ENCODE measurements at places on chromosomes 3 and 15.
A peak's percentile ranks its signal among the peaks of the same experiment; 100 is the strongest.

DNA sequence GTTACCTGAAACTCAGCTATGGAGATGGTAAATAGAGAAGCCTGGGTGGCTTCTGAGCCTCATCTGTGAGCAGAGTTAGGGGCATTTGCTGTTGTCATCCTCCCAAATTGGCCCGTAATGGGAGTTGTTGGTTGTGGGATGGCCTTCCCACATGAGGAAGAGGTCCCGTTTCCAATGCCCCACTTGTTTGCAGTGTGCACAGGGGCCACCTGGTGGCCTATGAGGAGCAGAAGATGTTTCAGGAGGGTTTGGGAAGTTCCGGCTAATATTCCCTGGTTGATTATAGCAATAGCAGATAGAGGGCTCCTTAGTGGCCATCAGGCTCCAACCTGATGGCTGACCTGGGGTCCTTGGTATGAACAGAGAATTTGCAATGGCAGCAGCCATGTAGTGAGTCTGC is 1546.5 kb downstream of the OTOL1 start:
- no peak for DNase-seq

DNA sequence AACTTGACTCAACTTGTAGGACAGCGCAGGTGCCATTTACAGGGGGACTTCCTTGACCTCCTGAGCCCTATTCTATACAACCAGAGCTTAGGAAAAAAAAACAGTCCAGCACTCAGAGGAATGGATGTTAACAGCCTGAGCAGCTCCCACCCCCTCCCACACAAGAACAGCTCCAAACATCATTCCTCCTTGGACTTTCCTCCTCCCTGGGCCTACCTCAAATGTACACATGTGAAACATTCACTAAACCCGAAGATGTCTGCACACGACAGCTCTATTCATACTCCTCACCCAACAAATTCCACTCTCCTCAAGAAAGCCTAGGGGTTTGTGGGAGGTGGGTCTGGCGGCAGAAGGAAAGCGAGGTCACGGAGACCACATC is 503 bp upstream of the ATRIP start:
- DNase-seq: no peak

DNA sequence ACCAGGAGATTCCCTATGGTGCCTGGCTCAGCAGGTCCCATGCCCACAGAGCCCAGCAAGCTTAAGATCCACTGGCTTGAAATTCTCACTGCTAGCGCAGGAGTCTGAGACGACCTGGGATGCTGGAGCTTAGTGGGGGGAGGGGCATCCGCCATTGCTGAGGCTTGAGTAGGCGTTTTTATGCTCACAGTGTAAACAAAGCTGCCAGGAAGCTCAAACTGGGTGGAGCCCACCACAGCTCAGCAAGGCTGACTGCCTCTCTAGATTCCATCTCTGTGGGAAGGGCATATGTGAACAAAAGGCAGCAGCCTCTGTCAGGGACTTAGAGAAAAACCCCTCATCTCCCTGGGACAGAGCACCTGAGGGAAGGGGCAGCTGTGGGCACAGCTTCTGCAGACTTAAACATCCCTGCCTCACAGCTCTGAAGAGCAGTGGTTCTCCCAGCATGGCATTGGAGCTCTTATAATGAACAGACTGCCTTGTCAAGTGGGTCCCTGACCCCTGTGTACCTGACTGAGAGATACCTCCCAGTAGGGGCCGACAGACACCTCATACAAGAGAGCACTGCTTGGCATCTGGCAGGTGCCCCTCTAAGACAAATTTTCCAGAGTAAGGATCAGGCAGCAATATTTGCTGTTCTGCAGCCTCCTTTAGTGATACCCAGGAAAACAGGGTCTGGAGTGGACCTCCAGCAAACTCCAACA is 231.5 kb upstream of the SETMAR start:
- DNase-seq: no peak

- DNase-seq: no peak
These were observed 42.5 kb upstream of the UBE3A start for GRCh38 chr15:25481208-25481859.

GRCh38 chr15:62964251-62964650 is 78.3 kb upstream of the TPM1 start:
- DNase-seq: no peak

DNA sequence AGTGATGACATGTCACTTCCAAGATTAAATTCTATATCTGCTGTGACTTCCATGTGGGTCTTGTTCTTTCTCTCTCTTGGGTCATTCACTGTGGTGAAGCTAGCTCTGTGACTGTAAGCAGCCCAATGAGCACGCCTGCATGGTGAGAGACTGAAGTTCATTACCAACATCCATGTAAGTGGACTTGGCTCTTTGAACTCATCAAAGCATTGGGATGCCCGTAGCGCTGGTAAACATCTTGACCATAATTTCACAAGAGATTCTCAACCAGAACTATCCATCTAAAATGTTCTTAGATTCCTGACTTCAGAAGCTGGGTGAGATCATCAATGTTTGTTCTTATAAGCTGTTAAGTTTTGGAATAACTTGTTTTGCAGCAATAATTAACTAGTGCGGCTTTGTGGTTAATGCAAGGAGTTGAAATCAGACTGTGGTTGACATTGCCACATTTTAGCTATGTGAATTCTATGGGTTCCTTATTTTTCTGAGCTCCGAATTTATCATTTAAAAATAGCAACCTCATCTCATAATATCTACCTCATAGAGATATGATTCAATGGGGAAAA is 31.6 kb upstream of the LRRC3B start:
- no peak for DNase-seq

GRCh38 chr15:48632651-48633050 is 12.9 kb downstream of the FBN1 start:
- DNase-seq: no peak

DNA sequence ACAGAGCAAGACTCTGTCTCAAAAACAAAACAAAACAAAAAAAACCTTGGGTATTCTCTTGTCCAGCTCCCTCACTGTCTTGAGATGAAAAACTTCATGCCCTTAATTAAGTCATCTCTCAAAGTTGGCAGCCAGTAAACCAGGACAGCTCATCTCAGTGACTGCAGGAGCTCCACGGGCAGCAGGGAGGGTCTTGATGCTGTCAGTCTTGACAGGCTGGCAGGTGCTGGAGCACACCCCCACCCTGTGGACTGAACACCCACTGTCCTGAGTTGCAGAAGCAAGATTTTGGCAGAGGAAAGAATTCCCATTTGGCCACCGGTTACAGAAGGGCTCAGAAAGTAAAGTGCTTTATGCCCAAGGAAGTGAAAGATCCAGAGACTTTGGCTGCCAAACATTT is 8.0 kb downstream of the DNAJA4 start:
- no peak for DNase-seq

GRCh38 chr15:56835718-56836171 is 82.7 kb upstream of the TCF12 start:
- no peak for DNase-seq

DNA sequence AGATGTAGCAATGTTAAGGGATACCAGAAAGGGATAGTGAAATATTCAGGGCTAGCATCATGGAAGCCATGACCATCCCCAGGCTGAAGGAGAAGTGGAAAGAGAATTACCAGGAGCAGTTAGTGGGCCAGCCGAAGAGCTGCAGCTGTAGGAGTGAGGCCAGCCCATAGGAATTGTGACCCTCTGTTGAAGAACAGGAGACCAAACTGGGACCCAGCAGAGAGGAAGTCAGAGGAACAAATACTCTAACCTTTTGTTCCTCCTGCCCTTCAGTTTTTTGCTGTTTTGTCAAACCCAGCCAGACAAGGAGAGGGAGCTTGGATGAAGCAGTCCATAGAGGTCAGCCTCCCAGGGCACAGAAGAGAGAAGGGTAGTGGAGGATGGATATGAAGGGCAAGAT is 115.4 kb downstream of the CLSTN2 start:
- no peak for DNase-seq

DNA sequence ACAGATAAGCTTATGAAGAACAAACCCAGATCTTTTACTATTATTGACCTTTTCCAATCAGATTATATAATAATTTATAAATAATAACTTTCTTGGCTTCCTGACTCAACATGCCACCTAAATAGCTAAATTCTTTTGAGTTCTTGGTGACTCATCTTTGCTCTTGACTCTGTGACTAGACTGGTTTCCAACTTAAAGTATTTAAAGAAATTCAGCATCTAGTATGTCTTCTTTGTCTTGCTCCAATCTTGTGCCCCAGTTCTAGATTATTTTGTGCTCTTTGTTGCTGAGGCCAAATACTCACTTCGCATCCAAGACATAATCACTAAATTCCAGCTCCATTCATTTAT is 483.2 kb upstream of the TBL1XR1 start:
- DNase-seq: no peak

- DNase-seq: no peak
These were observed 626.1 kb downstream of the MAGI1 start for GRCh38 chr3:65412588-65412987.

DNA sequence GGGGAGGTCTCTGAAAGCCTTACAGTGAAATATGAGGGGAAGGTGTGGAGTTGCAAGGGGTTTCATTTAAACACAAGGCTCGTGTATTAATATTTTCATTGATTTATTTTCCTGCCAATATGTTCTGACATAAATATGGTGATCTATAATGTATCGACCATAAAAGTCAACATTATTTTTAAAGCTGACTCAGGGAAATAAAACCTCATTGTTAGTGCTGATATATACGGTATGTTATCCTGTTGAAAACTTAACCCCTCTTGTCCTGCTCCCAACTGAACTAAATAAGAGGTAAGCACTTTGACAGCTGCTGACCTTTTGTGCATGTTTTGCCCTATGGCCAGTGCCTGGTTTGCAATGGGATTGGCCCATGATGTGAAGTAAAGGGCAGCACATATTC is 47.9 kb downstream of the MFSD1 start:
- DNase-seq: no peak

GRCh38 chr3:133295944-133296917 is 103.6 kb upstream of the BFSP2 start:
- no peak for DNase-seq

DNA sequence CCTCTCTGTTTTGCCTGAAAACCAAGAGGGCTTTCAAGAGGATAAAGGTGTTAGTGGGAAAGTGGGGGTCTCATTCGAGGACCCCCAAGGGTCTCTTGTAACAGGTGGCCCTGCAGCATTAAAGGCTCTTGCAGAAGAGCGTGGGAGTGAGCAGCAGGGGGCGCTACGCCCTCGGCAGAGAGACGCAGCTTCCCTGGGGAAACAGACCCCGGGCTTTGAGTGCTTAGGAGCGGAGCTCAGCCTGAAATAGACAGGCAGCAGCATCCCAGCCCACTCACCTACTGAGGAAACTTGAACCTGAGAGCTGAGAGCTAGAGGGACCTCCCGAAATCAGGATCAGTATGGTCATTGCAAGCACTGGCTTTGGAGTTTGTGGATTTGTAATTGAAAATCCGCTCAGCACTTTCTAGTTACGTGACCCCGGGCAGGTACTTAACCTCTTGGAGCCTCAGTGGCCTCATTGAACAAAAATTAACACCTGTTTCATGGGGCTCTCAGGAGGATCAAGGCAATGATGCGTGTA is 25.7 kb downstream of the RPLP1 start:
- DNase-seq: peak; percentile 15

DNA sequence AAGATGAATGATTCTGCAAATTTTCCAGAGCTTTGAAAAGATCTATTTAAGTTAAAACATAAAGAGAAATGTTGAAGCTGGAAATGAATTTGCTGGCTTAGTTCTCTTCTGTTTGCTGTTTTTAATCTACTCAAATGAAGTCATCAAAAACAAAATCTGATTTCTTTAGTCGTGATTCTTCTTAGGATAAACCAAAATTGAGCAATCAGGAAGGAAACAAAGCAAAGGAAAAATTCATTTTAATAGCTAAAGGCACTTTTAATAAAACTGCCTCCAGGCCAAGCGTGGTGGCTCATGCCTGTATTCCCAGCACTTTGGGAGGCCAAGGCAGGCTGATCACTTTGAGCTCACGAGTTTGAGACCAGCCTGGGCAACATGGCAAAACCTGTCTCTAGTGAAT is 91.2 kb downstream of the DUT start:
- no peak for DNase-seq

DNA sequence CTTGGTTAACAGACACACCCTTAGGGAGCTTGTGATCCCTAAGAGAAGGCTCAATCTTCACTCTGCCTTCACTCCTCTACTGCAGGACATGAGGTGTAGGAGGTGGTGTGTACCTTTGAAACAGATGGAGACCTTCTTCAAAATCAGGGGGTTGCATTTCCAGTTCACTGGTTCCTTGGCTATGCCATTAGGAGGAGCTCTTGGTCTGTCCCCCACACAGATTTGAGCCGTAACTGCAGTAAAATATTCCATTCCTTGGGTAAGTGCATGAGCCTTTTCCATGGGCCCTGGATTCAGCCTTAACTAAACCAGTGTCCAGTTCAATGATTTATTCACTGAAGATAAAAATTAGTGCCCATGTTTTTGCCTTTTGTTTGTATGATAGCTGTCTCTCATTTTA is 144.6 kb downstream of the MCTP2 start:
- no peak for DNase-seq

Data from stimulated activated CD8-positive, alpha-beta memory T cell treated with anti-CD3 and anti-CD28 coated beads, Interleukin-7, amount 100 ng/mL, for 1 hour (primary cell).